NCI-H1048 (cell line): ENCODE measurements at places on chromosomes 11 and 22.
A peak's percentile ranks its signal among the peaks of the same experiment; 100 is the strongest.

GRCh38 chr11:95301474-95301873, 70.5 kb upstream of the SESN3 start:
- DNase-seq = no peak

DNA sequence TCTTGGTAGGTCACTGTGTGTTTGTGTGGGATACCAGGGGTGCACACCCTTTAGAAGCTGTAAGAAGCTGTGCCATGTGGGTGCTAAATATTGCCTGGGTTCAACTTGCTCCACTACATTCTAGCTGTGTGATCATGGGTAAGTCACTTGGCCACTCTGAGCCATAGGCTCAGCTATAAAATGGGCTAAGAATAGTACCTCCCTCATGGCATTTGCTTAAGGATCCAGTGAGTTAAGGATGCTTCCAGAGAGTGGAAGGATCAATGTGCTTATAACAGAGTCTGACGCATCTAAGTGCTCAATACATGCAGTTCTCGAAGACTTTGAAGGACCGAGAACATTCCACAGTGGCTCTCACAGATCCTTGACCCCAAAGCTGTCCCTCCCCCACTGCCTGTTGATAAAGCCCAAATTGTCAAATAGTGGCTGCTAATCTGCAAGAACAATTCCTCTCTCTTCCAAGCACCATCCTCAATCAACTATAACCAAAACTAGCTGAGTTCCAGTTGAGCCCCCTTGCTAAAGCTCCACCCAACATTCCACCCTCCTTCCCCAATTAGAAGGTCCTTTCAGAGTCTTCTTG, 13.2 kb upstream of the TMPRSS6 start:
- DNase-seq = no peak

DNA sequence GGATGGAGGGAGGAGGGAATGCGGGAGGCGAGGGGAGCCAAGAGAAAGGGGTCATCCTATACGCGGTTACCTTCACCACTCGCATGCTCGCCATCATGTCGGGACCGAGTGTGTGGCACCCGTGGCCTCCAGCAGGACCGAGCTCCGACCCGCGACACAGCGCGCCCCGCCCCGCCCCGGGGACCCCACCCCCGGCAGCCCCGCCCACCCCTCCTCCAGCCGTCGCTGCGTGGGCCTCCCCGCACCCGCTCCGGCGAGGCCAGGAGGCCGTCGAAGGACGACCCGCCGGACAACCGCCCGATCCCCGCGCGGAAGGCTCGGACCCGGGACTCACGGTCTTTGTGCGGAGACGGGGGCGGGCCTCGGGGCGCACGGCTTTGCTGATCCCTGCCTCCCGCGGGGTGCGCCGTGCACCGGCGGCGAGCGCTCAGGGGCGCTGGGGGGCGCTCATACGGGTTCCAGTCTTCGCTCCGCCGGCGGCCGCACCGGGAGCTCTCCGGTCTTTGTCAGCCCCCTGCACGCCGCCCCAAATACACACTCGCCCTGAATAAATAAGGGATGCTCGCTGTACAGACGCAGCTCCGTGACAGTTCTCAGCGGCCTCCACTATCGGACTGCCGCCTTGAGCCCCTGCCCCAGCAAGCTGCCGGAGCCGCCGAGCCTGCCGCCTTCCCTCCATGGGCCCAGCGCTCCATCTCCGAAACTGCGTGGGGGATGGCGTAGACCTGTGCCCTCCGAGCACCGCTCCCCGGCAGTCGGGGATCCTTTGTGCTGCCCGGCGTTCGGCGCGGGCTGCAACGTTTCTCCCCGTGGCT, at the start of gene UBE2L6:
UBE2L6 (minus strand) TSS at position 158 of the 815 bp plus-strand sequence; CDS start at position 97, 61 bp downstream.
- no peak for DNase-seq

GRCh38 chr11:110338684-110339083, 42.3 kb upstream of the RDX start:
- DNase-seq = no peak

- no peak for DNase-seq
These were observed 43.4 kb downstream of the PARVG start for GRCh38 chr22:44224166-44224565.

GRCh38 chr11:33716243-33716642, 15.6 kb upstream of the C11orf91 start:
- no peak for DNase-seq

DNA sequence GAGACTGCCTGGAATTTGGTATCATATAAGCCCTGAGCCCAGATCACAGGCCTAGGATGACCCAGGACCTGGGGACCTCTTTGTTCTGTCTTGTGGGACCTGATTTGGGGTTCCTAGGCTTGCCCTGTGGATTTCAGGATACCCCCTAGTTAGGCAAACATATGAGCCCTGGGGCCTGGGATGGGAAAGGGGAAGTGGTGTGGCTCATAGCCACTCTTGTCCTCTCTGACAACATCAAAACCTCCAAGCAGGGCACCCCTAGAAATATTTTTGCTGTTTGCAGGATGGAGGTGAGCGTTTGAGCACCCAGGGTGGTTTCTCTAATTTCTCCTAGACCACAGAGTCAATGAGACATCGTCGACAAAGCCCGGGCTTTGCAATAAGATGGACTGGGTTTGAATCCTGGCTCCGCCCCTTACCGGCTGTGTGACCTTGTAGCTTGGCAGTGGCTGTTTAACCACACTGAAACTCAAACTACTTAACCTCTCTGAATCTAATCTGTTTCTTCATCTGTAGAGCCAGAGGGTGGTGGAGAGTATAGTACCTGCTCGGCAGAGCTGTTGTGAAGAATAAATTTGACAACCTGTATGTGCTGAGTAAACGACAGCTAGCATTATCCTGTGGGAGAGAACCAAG, 5.3 kb upstream of the LRRC10B start:
- no peak for DNase-seq

- DNase-seq = no peak
These were observed 57.5 kb upstream of the LMO2 start for GRCh38 chr11:33949252-33949913.

- DNase-seq = peak; percentile 93
These were observed at the start of gene CUL5 for GRCh38 chr11:108008656-108009496. Gene CUL5, plus strand, starts transcription at chr11:108008898. Its CDS starts 451 bp downstream, at chr11:108009349.

GRCh38 chr11:115963156-115963555, 458.9 kb upstream of the CADM1 start:
- no peak for DNase-seq

- DNase-seq = no peak
These were observed 354.7 kb upstream of the NARS2 start for GRCh38 chr11:78929207-78929905.

DNA sequence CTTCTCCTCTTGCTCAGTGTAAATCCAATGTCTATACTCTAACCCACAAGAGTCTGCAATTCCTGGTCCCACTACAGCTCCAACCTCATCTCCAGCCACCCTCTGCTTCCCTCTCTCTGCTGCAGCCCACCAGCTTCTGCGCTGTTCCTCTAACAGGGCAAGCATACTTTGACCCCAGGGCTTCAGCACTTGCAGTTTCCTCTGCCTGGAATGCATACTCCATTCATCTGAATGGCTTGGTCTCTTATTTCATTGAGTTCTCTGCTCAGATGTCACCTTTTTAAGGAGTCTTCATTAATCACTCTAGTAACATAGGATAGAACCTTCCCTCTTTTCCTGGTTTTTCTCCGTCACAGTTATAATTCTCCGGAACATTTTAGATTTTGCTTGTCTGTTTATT, 141.6 kb downstream of the BUD13 start:
- DNase-seq = no peak

- no peak for DNase-seq
These were observed 74.2 kb downstream of the YAP1 start for GRCh38 chr11:102184269-102184987.

DNA sequence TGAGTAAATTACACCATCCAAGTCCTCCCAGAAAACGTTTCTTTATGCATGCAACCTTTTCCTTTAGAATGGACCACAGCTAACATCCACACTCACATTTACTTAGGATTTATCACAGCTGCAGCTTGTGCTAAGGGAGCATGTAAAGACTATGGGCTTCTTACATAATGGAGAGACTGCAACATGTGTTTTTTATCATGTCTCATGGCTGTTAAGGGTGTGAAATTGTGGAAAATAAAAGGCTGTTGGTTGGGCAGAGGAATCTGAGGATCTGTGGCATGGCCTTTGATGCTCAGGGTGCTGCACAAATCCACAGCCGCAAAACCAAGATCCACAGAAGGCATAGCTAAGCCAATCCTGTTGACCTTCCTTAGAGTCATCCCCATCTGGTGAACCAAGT, 112.0 kb upstream of the MTNR1B start:
- no peak for DNase-seq

DNA sequence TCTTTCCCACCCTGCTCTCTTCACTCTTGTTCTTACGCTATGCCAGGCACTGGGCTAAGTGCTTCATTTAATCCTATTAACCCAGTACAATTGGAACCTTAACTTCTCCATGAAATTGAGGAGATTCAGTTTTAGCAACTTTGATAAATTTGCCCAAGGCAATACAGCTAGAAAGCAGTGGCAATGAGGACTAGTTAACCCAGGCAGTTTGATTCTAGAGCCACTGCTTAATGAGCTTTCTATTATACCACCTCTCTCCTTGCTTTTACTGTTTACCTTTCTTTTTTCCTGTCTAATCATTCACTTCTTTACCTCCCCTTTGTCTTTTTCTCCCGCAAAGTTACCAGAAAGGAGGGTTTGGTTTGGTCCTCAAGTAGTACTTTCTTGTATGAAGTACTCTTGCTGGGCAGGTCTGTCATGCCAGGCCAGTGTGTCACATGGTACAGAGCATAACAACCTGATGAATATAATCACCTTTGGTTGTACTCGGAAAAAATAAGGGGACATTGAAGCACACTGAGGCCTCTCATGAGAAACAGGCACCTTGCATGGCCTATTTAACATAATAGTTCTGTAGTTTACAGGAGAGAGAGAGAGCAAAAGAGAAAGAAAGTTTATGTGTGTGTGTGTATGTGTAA, 70.6 kb downstream of the PDHX start:
- DNase-seq = no peak

GRCh38 chr22:20741634-20742581, 32.0 kb upstream of the SERPIND1 start:
- no peak for DNase-seq

DNA sequence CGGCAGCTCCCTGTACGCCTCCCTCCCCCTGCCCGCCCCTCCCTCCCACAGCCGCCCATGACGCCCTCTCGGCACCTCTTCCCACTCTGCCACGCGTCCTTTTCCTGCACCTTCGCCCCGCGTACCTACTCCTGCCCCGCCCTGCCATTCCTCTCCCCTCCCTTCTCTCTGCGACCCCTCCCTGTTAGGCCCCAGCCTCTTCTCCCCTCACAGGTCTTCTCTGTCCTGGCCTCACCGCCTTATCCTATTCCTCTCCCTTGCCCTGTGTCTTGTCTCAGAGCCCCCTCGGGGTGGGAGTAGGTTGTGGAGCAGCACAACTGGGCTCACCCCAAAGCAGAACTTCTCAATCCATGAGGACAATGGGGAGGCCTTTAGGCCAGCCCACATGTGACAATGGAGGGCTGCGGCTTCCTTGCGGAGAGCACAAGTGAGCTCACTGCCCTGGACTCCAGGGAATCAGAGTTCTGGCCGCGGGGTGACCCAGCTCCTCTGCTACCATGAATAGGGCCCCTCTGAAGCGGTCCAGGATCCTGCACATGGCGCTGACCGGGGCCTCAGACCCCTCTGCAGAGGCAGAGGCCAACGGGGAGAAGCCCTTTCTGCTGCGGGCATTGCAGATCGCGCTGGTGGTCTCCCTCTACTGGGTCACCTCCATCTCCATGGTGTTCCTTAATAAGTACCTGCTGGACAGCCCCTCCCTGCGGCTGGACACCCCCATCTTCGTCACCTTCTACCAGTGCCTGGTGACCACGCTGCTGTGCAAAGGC, 539 bp downstream of the SLC35C1 start:
- DNase-seq = no peak

DNA sequence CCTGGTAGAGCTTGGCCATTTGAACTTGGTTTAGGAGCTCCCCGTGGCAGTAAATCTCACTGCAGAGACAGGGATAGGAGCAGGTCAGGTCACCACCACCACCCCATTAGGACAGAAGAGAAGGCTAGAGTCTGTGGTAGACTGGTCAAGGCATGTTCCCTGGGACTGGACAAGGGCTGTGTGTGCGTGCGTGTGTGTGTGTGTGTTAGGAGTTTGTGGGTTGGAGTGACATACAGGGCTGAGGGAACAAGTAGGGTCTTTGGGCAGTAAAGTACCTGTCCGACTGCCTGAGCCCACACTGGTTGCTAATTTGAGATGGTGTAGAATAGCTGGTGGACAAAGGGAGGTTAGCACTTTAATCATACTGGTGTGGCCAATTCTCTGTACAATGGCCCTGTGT, 16.1 kb downstream of the TREH start:
- DNase-seq = no peak

DNA sequence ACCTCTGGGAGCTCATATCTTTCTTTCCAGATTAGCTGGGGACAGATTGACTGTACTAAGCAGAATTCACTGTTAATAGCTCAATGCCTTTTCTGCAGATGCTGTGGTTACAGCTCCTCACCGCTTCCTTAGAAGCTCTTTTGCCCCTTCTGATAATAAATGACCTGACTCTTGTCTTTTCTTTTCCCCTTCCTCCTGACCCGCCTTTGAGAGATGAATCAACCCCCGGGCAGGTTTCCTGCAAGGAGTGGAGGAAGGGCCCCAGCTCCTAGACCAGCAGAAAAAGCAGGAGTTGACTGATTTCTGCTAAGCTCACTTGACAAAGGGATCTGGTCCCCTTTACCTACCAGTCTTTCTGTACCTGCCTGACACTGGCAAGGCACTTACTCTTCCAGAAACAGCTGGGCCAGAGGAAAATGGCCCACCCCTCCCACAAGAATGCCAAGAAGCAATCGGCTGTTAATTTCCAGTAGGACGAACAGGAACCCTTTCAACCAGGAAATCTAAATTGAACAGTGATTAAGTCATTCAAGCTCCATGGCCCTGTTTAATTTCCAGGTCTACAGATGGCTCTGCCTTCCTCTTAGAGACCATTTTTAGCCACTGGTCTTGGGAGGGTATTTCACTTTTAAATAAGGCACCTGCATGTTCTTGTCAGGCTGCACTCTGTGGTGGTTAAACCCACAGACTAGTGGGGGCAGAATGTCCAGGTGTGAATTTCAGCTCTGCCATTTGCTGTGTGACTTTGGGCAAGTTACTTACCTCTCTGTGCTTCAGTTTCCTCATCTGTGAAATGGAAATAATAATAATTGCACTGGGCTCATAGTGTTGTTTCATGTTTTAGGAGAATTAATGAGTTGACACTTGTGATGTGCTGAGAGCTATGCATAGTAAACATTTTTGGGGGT, 67.5 kb downstream of the PRR5L start:
- no peak for DNase-seq
